Skin of body (tissue), 3 donors: ENCODE measurements at places on chromosomes 7 and 10. TPM values are rescaled to one million over a fixed set of nuclear protein-coding genes. Genes with fewer than 3 reads are reported as not detected.

Gene GJC3
- total RNA-seq, result 0.49 TPM

Gene INTS15
- total RNA-seq, result 16.2 TPM

Gene GIMAP7
- 5.7 TPM for total RNA-seq

Gene FXYD4
- not detected for total RNA-seq

GRCh38 chr7:135799881-135800280, 51.3 kb upstream of the FAM180A start:
- no peak for DNase-seq

GRCh38 chr10:125264757-125265578, 104.6 kb upstream of the CTBP2 start:
- no peak for DNase-seq

- DNase-seq, result no peak
Observed at GRCh38 chr7:22675421-22675820, 51.6 kb upstream of the IL6 start.

DNA sequence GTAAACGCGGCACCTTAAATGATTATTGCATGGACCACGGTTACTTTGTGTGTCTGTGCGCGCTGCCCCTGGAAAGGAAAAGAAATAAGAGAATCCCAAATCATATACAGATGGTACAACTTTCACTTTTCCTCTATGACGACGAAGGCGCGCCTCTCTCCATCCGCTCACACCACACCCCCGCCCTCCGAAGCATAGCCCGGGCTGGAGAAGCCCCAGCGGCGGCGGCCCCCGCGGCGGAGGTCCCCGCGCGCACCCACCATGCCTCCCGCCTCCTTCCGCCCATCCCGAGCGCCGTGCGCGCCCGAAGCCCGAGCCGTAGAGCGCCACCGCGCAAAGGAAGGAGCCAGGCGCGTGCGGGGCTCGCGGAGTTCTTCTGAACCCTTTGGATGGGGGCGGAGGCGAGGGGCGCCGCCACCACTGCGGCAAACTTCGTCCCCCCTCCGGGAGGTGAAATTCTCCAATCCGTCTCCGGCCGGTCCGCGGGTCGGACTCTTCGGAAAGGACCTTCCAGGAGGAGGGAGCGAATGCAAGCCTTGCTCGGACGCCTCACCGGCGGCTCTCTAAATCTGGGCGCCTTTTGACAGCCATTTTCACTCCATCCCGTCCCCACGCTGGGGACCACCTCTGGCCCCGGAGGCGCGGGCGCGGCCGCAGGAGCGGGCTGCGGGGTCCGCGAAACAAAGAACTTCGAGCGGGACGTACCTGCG, 588 bp downstream of the GLI3 start:
- peak; percentile 79 for DNase-seq

GRCh38 chr10:16828701-16829175, 11.5 kb upstream of the RSU1 start:
- DNase-seq, result no peak
